ENCODE measurements at places on chromosomes 16 and 17. TPM values are rescaled to one million over a fixed set of nuclear protein-coding genes. Genes with fewer than 3 reads are reported as not detected.
A peak's percentile ranks its signal among the peaks of the same experiment; 100 is the strongest.

HOXB2 gene
- 23.3 TPM for total RNA-seq

NDUFAF8 gene
- total RNA-seq = 69.9 TPM

- DNase-seq = no peak
These were observed 4.1 kb upstream of the SNTB2 start for GRCh38 chr16:69182730-69183416.

DNA sequence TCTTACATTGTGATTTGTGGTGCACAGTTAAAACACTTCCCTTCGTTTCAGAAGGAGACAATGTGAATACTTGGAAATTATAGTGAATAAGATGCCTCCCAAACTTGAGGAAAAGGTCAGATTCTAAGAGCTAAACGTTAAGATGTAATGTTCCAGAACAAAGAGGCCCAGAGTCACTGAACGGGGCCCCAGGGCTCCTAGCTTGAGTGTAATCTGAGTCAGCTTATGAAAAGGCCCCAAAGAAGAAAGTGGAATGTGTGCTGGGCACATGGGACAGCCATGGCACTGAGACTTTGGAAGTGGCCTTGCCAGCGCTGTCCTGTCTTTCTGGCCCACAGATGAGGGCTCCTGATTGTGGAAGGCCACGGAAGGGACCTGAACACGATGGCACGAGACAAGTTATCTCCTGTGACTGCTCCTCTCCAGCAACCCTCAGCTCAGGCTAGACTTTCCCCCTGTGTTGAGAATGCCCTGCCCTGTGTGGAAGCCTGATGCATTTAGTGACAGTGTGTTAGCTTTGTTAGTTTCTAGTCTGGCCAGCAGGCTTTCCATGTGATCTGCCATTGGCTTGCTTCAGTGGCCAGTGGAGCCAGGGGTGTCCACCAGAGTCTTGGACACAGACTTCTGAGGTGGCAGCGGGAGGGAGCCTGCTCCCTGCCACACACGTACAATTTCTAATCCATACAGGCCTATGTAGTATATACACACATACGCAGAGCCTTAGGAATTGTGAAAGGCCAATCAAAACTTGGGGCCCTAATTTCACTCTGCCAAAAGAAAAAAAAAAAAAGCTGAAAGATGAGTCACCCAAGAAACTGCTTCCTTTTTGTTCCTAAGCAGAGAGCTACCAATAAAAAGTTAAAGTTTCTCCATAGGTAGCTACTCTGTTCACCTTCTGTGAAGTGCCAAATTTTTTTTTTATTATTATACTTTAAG, 13.1 kb downstream of the SPATA33 start:
- peak; percentile 16 for DNase-seq

DNA sequence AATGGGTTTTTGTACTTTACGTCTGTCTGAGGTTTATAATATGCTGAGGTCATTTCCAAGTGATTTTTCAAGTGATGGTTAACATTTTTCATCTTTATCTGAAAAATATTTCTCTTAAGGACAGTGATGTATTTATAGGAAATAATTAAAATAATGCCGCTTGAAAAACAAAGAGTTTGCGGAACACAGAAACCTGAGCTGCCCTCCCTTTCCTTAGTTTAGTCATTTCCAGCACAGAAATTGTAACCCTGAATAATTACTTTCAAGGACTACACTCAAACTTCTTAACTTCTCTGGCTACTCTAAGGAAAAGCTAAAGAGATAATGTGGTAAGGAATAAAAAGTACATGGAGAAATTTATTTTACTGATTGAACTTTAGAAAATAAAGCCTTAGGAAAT, 54.6 kb downstream of the MRTFB start:
- DNase-seq = peak; percentile 56

DNA sequence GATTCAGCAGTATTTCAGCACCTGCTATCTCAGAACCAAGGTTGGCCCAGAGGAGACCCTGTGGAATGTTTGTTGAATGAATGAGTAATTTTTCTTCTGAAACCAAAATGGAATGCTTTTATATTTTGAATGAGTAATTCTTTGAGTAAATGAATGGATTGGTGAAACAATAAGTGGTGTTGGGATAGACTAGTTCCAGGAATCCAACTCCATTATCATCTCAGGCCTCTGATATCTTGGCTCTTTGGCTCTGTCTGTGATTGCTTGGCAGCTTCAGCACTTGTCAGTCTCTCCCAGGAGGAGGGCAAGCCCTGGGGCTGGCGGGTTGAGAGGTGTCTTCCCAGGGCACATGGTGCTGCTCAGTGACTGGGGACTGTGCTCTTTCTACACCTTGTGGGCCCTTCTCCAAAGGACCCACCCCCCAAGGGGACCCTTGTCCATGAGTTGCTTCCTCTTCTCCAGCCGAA, 284.4 kb upstream of the FOXF1 start:
- no peak for DNase-seq

SLC13A2 gene
- total RNA-seq = not detected

TEKT1 gene
- not detected for total RNA-seq

GRCh38 chr17:13986855-13987254, 82.4 kb upstream of the COX10 start:
- DNase-seq = no peak

SLC12A3 gene
- not detected for total RNA-seq

DNA sequence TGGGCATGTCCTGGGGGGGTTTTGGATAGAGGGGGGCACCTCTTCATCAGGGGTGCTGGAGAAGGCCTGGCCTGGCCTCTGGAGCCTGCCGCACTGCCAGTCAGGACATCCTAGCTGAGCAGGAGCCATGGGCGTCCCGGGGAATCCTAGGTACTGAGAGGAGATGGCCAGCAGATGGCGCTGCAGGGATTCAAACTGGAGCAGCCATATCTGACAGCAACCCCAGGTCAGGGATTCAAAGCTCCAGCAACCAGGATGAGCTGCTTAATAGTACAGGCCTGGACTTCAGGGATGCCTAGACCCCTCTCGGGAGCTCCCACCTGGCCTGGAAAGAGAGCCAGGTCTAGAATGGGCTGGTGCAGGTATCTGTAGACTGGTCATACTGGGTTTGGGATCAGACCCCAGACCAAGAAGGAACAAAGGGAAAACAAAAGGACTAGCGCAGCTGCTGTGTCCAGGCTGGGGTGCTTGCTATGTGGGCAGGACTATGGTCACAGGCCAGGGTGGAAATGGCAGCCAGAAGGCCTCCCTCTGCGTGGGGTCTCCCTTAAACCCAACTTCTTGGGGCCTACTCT, 306.9 kb upstream of the RBFOX1 start:
- no peak for DNase-seq

SLC2A4 gene
- not detected for total RNA-seq

GRCh38 chr17:43753493-43754129, 5.0 kb downstream of the SOST start:
- no peak for DNase-seq

CTF1 gene
- 1.5 TPM for total RNA-seq

DNA sequence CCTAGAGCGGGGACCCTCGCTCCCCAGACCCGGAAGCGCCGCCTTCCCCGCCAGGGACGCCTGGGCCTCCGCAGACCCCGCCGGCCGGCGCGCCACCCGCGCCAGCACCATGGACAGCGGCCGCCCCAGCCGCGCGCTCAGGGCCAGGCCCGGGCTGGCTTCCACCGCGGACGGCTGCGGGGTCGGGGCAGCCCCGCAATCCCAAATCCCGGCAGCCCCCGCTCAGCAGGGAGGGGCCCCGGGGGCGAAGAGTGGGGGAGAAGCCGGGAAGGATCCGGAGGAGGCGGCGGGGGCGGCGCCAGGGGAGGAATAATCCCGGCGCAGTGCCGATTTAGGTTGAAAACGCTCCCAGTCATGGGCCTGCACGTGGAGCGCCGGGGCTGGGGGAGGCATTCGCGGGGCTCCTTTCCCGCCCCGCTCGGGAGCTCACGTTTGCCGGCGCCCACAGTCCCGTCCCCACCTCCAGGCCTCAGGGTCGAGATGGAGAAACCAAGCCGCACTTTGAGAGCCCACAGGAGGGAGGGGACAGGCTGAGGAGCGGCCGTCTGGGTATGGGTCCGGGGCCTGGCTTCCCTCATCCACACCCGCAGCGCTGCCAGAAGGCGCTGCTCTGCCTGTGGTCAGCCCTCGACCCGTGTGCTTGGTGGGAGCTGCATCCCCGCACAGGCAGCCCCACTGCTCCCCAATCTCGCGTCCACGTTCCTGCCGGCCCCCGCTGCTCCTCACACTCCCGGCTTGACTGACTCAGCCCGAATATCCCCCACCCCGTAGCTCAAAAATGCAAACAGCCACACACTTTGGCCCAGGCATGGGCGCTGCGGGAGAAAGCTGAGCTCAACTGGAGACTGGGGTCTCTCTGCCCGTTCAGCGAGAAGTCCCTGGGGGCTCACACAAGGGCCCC, 4.7 kb downstream of the FBXL16 start:
- no peak for DNase-seq

SEZ6L2 gene
- 2.4 TPM for total RNA-seq

ENPP7 gene
- total RNA-seq = not detected

DNA sequence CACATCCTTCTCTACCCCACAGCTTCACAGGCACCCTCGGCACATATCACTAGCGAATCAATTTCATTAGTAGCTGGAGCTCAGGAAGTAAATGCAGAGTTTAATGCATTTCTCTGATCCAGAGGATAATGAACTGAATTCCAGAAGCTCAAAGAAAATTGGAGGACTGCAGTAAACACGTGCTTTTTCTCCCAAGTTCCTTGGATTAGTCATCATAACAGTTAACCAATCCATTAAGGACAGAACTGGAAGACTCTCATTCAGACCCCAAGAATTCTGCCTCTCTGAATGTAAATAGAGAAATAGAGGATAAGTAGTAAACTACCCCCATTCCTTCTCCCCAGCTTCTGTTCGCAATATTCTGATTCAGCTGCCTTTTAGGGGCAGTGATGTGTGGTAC, 40.7 kb downstream of the DUSP14 start:
- DNase-seq = no peak

CD300C gene
- not detected for total RNA-seq

KLHL10 gene
- total RNA-seq = not detected

DNA sequence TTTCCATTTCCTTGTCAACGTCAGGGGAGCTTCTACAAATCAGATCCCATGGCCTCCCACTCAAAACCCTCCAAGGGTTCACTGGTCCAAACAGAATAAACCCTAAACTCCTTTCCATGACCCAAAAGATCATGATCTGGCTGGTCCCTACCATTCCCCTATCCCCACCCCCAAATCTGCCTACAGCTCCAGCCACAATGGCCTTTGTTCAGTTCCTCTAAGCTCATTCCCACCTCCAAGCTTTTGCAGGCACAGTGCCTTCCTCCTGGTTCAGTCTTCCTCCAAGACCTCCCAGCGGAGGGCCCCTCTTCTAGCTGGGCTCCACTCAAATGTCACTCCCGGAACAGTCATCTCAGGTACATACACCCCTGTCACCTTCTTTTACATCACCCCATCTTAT, 2.0 kb downstream of the GPRC5B start:
- no peak for DNase-seq

- no peak for DNase-seq
These were observed 1.8 kb downstream of the HOXB7 start for GRCh38 chr17:48609033-48609432.

C17orf107 gene
- 1.0 TPM for total RNA-seq

TNRC6C gene
- total RNA-seq = 17.5 TPM

DNA sequence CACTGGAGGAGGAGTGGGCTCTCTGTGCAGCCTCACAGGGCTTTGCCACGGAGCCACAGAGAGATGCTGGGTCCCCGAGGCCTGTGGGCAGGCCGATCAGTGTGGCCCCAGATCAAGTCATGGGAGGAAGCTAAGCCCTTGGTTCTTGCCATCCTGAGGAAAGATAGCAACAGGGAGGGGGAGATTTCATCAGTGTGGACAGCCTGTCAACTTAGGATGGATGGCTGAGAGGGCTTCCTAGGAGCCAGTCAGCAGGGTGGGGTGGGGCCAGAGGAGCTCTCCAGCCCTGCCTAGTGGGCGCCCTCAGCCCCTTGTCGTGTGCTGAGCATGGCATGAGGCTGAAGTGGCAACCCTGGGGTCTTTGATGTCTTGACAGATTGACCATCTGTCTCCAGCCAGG, 3.9 kb downstream of the NXPH3 start:
- DNase-seq = no peak

FBXW10 gene
- not detected for total RNA-seq

- DNase-seq = no peak
These were observed 245.6 kb upstream of the RBFOX1 start for GRCh38 chr16:7086822-7087616.

- DNase-seq = no peak
These were observed 269.0 kb downstream of the ABCC12 start for GRCh38 chr16:47886631-47887415.

FKBP10 gene
- total RNA-seq = 168 TPM

HS3ST4 gene
- not detected for total RNA-seq

DNA sequence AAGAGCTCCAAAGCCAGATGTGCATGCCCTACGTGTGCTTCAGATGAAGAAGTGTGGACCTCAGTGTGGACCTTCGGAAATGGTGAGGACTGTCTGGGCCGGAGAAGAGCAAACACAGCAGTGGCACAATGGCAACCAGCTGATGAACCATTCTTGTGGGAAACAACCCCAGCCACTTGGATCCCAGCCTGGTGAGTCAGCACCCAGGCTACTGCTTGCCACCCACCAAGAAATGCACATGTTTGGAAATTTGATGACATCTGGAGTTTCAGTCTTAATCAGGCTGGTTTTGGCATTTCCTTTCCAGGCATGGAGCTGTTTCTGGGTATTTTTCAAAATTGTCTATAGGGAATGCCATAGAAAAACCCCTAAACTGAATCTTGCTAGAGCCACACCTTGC, 42.7 kb downstream of the DYNLRB2 start:
- no peak for DNase-seq
